Activated CD8-positive, alpha-beta memory T cell treated with anti-CD3 and anti-CD28 coated beads for 48 hours (primary cell): ENCODE measurements at places on chromosomes 6 and 20.
A peak's percentile ranks its signal among the peaks of the same experiment; 100 is the strongest.

DNA sequence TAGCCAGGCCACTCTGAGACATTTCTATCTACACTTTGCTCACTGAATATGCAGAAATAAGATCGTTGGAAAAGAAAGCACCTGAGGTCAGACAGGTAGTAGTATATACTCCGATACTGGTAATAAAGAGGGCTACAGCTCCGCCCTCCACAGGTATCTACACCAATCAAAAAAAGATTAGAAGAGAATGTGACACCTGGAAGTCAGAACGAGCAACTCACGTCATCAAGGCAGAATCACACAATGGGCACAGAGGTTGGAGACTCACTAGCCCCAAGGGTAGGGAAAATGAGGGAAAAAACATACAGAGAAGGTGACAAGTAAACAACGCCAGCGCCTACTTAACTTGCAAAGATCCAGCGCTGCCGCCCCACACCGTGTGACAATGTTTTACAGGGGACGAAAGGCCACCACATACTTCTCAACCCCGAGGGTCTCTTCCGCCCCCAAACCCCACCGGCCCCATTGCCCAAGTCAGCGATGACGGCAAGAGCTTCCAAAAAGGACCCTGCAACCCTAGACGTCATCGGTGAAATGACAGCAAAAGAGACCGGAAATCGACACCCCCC, 653 bp downstream of the LMBRD1 start:
- peak; percentile 4 for DNase-seq

DNA sequence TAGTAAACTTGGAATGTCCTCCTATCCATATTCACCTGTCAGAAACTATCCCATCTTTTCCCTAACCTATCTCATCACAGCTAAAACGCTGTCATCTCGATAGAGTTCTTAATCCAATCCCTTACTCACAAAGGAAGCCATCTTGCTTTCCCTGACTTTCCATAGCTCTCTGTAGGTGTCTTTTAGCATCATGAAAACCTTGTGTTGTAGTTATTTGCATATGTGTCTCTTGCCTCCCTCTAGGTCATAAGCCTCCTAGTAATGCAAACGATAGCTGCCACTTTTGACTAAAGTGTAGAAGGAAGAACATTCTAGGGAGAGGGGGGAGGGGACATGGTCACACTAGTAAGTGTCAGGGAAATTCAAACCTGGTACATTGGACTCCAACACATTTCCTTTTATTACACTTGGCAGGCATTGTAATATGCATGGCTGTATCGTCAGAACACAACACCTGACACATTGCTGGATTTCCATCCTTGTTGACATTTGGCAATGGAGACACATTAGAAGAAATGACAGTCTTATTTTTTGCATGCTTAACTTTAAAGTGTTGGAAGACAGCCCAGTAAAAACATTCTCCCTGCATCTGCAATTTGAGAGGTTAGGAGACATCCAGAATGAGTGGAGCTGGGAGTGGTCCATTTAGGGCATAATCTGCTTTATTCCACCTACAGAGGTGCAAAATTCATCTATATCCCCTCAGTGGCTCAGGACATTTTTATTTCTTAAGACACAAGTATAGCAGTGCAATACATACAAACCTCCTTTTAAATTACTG, 283.4 kb downstream of the HAO1 start:
- no peak for DNase-seq

- no peak for DNase-seq
These were observed 55.0 kb upstream of the TNFAIP3 start for GRCh38 chr6:137811916-137812553.

DNA sequence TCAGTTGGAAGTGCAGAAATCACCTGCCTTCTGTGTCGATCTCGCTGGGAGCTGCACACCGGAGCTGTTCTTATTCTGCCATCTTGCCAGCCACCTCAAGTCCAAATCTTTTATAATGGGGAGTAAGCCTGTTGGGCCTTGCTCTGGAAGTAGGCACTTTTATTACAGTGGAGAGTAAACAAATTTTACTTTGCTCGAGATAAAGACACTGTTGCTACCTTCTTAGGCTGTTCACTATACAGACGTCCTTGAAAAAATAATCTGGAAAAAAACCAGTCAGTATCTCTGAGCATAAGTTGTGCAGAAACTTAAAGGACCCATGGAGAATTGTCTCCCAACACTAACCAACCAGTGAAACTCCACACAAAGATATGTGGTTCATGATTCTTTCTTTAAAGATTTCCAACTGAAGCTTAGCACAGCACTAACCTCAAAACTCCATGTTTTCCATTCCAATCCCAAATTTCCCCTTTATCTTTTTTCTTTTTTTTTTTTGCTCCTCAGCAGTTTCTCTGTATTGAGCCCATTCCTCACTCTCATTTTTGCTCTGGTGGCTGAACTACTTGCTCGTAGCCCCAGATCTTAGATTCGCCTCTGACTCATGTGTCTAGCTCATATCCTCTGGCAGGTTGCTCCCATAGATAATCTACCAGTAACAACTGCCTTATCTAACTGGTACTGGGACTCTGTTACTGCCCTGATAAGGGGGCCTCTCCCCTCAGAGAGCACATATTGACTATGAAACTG, 34.3 kb upstream of the COL9A1 start:
- no peak for DNase-seq

DNA sequence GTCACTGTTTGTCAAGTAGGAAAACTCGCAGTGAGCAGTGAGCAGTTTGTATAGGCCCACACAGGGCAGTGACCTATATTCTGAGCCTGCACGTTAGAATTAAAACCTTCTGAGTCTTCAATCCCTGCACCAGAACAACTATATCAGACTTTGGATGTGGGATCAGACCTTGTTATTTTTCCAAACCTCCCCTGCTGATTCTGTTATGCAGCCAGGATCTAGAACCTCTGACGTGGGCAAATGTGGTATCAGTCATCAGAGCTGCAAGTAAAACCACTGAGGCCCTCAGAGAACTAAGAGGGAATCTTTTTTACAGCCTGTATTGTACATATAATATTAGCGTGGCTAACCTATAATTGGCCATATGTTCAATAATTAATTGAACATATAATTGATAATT, 32.0 kb upstream of the AKAP7 start:
- DNase-seq = no peak

GRCh38 chr20:4111440-4112411, 96.4 kb upstream of the RNF24 start:
- DNase-seq = no peak

GRCh38 chr6:5337573-5337972, 76.3 kb downstream of the FARS2 start:
- DNase-seq = no peak

GRCh38 chr6:125203395-125203794, 49.8 kb downstream of the TPD52L1 start:
- DNase-seq = no peak

DNA sequence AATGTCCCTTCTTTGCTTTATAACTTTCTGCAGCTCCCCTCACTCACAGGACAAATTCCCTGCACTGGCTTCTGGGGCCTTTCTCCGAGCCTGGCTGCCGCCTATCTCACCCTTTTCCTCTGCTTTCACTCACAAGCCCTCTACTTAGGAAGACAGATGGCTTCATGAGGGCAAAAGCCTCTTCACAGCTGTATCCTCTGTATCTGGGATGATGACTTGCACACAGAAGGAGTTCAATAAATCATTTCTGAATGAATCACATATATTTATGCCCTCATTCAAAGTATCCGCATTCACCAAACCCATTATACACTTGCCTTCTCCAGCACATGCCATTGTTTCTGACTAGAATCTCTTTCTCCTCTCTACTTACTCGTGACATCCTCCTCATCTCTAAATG, 159.0 kb upstream of the RIPOR2 start:
- no peak for DNase-seq

DNA sequence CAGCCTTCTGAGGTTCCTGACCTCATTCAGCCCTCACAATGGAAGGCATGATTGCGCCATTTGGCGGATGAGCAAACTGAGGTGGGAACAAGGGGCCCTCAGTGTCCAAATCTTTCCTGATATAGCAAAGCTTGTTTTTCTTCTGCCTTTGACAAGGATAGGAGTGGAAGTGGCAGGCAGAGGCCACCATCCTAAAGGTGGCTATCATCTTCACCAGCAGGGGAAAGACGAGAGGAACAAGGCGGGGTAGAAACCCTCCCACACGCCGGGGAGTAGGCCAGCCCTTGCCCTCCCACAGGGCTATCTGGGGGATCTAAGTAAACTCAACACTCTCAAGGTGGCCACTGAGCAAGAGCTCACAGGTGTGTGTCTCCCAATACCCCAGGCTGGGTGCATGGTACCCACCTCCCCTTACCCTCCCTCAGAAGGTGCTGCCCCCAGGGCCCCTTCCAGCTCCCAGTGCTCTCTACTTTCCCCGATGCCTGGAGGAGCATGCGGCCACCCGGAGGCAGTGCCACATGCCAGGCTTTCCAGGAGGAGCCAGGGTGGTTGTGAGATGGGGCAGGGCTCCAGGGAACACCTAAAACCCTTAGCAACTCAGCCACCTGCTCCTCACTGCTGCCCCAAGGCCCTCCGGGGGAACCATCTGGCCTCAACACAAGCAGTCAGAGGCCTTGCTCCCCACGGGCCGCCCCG, 11.2 kb downstream of the SPDEF start:
- DNase-seq = no peak

- DNase-seq = no peak
These were observed 42.0 kb upstream of the ESR1 start for GRCh38 chr6:151765444-151765886.

- no peak for DNase-seq
These were observed 1418.7 kb downstream of the GRIK2 start for GRCh38 chr6:102812242-102812641.

- no peak for DNase-seq
These were observed 1.5 kb downstream of the BTN3A2 start for GRCh38 chr6:26366504-26366903.

DNA sequence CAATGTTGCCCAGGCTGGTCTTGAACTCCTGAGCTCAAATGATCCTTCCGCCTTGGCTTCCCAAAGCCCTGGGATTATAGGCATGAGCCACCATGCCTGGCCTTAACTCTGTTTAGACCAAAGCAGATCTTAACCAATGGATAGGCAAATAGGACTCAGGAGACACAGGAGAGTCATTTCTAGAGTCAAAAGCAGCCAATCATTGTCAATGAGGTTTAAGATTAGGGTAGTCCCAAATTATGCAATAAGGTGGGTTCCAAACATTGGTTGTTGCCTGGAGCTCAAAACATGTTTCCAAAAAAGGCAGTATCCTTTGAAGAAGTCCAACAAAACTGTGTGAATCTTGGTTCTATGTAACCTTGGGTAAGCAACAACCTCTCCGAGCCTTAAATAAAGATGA, 95.7 kb upstream of the JARID2 start:
- no peak for DNase-seq

GRCh38 chr20:36631646-36632045, 14.3 kb downstream of the SLA2 start:
- no peak for DNase-seq

- no peak for DNase-seq
These were observed 295.6 kb upstream of the PLN start for GRCh38 chr6:118252474-118252873.

GRCh38 chr6:148758492-148758891, 11.7 kb downstream of the UST start:
- no peak for DNase-seq

- peak; percentile 28 for DNase-seq
These were observed at the start of gene BFSP1 for GRCh38 chr20:17530716-17531664. Gene BFSP1, minus strand, starts transcription at chr20:17531379. Its CDS starts 50 bp downstream, at chr20:17531329.

- no peak for DNase-seq
These were observed 898.2 kb downstream of the KIF16B start for GRCh38 chr20:15675061-15675514.

- no peak for DNase-seq
These were observed 70.6 kb downstream of the CDH22 start for GRCh38 chr20:46237736-46238135.

DNA sequence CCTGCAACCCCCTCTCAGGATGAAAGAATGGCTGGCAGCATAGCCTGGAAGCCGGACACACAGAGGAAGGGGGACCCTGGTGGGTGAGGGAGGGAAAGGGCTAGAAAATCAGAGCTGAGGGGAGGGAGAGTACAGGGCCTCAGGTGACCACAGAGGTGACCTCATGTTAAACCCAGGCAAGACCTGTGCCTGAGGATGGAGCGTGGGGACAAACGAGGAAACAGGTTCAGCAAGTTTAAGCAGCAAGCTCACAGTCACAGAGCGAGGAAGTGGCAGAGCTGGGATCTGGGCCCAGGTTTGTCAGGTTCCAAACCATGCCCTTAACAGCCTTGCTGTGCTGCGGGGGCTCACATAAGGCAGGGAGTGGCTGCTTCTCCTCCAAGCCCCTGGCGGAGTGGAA, 4.0 kb upstream of the BPI start:
- no peak for DNase-seq

- no peak for DNase-seq
These were observed 555.4 kb upstream of the AGPAT4 start for GRCh38 chr6:161829291-161829729.

DNA sequence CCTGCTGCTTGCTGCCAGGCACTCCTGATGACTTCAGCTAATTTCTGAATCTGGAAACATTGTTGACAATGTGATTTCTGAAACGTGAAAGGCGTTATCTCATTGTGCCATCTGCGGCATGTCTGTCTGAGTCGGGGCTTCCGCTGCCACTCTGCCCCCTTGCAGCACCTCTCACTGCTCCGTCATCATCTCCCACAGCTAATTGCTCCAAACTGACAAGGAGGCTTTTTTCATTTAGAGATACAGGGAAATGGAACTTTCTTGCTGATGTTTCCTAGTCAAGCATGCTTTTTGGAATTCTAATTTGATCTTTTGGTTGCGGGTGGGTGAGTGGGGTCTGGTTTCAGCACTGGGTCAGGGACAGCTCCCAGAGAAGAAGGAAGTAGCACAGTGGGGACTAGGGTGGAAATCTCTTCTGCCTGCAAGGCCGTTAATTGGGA, 233.5 kb downstream of the DHX35 start:
- DNase-seq = no peak

DNA sequence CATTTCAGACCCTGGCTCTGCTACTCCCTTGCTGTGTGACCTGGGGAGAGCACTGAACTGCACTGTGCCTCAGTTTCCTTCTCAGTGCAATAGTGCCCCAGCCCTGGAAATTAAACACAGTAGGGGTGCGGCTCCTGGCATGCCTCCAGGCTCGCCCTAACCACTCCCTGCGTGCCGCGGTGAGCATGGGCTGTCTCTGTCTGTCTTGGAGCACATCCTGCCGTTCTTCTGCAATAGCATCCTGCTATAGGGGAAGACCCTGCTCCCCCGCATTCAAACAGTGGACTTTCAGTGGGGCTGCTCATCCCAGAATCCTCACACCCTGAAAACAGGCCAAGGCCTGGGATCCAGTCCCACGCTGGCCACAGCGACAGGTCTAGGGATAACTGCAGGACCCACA, 129.5 kb downstream of the FOXC1 start:
- DNase-seq = no peak

- no peak for DNase-seq
These were observed 5.1 kb downstream of the KIAA1755 start for GRCh38 chr20:38255393-38255792.

GRCh38 chr20:63737945-63738686, 1.5 kb upstream of the SLC2A4RG start:
- DNase-seq = no peak

GRCh38 chr6:113120582-113121285, 736.4 kb upstream of the MARCKS start:
- DNase-seq = no peak

DNA sequence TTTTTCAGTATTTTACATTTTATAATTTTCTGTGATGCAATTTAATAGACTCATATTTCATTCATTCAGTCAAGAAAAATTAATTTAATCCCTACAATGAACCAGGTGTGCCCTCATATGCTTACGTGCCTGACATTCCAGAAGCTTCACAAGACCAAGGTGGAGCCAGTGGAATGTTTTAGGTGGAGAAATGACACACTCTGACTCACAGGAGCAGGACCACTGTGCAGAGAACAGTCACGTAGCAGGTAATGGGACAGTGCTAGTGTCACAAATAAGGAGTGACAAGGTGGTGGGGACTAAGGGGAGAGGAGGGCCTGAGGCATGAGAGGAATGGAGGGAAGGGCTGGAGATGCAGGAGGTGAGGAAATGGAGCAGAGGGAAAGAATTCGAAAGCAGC, 37.0 kb upstream of the HLA-G start:
- DNase-seq = no peak
